Stimulated activated CD8-positive, alpha-beta memory T cell treated with anti-CD3 and anti-CD28 coated beads, Interleukin-4, amount 100 ng/mL, for 1 hour (primary cell): ENCODE measurements at places on chromosomes 6 and 20.

- no peak for DNase-seq
Measured at GRCh38 chr6:132190097-132190814, 211.0 kb downstream of the MOXD1 start.

DNA sequence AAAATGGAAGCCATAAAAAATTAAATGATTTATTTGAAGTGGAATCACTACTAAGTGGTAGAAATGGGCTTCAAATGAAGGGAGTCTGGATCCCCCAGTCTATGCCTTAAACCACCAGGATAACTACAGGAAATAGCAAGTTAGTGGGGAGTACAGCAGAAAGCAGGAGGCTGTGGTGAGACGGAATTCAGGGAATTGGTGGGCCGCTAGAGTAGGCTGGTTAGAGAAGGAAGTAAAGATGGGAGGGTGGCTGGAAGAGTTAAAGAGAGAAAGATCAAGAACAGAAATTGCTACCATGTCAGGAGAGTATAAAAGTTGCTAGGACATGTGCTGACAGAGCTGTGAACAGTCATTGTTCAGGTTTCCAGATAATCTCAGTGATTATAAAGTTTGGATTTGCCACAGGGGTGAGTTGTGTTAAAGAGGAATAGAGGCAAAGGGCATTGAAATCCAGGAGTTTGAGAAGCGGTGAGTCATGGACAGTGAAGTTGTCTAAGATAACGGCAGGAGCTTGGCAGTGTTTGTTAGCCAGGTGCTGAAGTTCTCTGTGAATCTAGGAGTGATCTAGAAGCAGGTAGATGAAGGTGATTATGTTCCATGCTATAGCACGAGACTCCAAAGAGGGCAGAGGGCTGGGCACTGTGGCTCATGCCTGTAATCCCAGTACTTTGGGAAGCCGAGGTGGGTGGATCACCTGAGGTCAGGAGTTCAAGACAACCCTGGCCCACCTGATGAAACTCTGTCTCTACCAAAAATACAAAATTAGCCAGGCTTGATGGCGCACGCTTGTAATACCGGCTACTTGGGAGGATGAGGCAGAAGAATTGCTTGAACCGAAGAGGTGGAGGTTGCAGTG is 13.7 kb upstream of the HINT3 start:
- DNase-seq = no peak

- no peak for DNase-seq
Measured at GRCh38 chr6:86148586-86148985, 505.9 kb upstream of the SYNCRIP start.

- no peak for DNase-seq
Measured at GRCh38 chr6:53961679-53962370, 149.4 kb upstream of the MLIP start.

- no peak for DNase-seq
Measured at GRCh38 chr20:38170826-38171674, 6.0 kb upstream of the TGM2 start.
